Daoy (cell line): ENCODE measurements at places on chromosomes 6 and 20. TPM values are rescaled to one million over a fixed set of nuclear protein-coding genes. Genes with fewer than 3 reads are reported as not detected.

Gene USP49
- total RNA-seq = 0.83 and 3.9 TPM in 2 replicates

Gene SPATS1
- total RNA-seq = not detected in 2 replicates

Gene THBD
- total RNA-seq = 5.1 and 5.4 TPM in 2 replicates

Gene FOXS1
- 2.0 and 3.6 TPM in 2 replicates for total RNA-seq

Gene NRSN1
- total RNA-seq = not detected in 2 replicates

Gene EDN1
- total RNA-seq = 30.2 and 36.6 TPM in 2 replicates

Gene DSP
- 62.7 and 67.4 TPM in 2 replicates for total RNA-seq

Gene SPATA25
- not detected in 2 replicates for total RNA-seq

Gene SAMHD1
- total RNA-seq = 12.7 and 18.3 TPM in 2 replicates

Gene ZNF335
- total RNA-seq = 9.5 and 12.1 TPM in 2 replicates

Gene C2
- total RNA-seq = 0.24 and 1.5 TPM in 2 replicates

Gene AMD1
- 110 and 133 TPM in 2 replicates for total RNA-seq

Gene PI3
- not detected in 2 replicates for total RNA-seq

Gene PLN
- total RNA-seq = not detected in 2 replicates

Gene NHLRC1
- total RNA-seq = 2.6 and 2.7 TPM in 2 replicates

Gene NR2E1
- total RNA-seq = 1.6 and 2.1 TPM in 2 replicates

Gene CD2AP
- total RNA-seq = 53.8 and 61.6 TPM in 2 replicates

Gene PERP
- 47.4 and 49.3 TPM in 2 replicates for total RNA-seq

Gene PRDM13
- total RNA-seq = 2.3 and 3.4 TPM in 2 replicates
